Fibroblast of the aortic adventitia (primary cell): ENCODE measurements at places on chromosomes 2 and 18.

GRCh38 chr2:128970332-128971116, 651.9 kb upstream of the HS6ST1 start:
- DNase-seq, result no peak

DNA sequence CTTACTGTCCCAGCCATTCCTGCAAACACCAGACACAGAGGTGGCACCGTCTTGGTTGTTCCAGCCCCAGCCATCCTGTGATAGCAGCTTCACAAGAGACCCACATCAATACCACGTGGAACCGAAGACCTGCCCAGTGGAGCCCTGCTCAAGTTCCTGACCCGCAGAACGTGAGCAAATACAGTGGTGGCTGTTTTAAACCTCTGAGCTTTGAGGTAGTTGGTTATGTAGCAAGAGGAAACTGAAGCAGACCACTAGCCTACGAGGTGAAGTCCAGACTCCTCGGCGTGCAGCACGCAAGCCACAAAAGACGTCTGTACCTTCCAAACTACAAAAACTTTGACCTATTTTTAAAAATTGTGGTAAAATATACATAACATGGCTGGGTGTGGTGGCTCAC, 96.1 kb upstream of the ODC1 start:
- DNase-seq, result no peak

DNA sequence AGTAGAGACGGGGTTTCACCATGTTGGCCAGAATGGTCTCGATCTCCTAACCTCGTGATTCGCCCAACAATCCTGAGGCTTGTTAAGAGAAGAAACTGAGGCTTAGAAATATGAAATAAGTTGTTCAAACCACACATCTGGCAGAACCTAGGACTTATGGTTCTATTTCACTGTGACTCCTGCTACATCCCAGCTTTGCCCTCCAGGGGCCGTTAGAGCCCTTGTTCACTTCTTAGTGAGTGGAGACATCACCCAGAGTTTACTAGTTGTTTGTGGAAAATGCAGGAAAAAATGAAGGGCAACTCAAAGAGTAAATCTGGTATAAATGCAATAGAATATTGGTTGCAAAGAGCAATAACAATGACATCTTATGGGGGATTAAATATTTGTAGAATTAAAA, 43.9 kb downstream of the MARCHF4 start:
- DNase-seq, result peak; percentile 56

- DNase-seq, result no peak
These were observed 108.4 kb downstream of the MDH1 start for GRCh38 chr2:63697160-63697559.

GRCh38 chr2:6674381-6674780, 191.3 kb downstream of the CMPK2 start:
- no peak for DNase-seq

DNA sequence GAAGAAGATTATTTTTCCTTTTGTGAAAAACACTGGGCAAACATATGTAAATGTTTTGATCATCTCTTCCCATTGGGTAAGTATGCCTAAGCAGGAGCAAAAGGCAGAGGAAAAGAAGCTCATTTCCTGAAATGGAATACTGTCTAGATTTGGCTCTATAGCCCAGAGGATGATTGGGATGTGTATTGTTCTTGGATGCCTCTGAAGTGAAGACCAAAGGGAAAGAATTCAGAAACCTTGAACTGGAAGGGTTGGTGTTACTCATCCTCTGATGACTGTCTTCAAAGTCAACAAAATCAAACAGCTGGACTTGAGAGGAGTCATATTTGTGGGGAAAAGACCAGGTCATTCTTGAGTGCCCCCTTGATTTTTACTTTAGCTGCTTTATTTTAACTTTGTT, 112.6 kb upstream of the NT5C1B start:
- DNase-seq, result peak; percentile 51

GRCh38 chr18:5534845-5535244, 9.0 kb downstream of the EPB41L3 start:
- no peak for DNase-seq

DNA sequence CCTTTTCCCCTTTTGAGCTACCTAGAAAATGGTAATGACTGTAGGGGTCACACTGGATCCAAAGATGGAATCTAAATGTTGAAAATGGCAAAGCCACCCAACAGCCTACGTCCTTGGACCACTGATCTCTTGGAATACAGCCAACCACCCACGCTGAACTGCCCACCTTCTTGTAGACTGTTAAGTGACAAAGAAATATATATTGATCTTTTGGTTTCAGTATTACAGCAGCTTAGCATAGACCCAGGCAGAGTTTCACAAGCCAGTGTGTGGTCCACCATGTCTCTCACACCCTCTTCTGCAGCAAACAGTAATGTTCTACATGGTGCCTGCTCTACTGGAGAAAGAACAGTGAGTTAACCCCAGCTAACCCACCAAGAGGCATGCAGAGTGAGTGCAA, 20.2 kb downstream of the CACNB4 start:
- DNase-seq, result no peak

DNA sequence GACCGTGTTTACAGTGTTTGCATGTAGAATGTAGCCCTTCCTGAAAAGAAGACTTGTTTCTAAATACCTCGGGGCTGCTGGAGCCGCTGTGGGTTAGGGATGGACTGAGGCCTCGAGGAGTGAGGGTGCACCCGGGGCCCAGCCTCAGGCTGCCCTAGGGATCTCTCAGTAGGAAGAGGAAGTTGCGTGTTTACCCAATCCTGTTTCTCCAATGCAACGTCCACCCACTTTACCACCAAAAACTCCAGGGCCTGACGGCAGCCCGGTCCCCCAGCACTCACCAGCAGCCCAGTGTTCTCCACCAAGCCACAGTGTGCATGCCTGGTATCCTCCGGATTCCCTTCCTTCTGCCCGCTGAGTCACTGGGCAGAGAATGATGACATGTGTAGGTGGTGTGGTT, 255.8 kb downstream of the GLI2 start:
- DNase-seq, result no peak

- DNase-seq, result no peak
These were observed 786 bp downstream of the TET3 start for GRCh38 chr2:73985308-73986084.

- DNase-seq, result peak; percentile 61
These were observed 184.6 kb downstream of the CYP26B1 start for GRCh38 chr2:71962911-71963694.

- peak; percentile 45 for DNase-seq
These were observed 67.6 kb downstream of the KIAA2012 start for GRCh38 chr2:202140522-202141252.

- DNase-seq, result peak; percentile 31
These were observed 46.1 kb upstream of the PLB1 start for GRCh38 chr2:28449488-28450395.

GRCh38 chr18:41347057-41347456, 608.0 kb upstream of the PIK3C3 start:
- no peak for DNase-seq

DNA sequence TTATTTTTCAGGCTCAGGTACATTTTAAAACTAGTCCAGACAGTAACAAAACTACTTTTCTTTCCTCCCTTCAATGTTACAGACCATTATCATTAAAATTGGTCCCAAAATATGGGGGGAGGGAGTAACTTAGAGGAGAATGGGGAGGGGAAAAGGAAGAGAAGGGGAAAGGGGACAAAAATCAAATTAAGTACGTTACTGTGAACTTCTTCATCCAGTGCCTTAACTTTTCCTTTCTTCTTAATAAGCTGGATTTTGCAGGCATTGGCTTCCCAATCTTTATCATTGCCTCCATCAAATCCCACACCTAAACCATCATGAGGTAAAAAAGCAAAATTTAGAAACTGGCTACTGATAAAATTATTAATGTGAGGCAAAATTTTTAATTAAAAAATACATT, 17.2 kb downstream of the GFPT1 start:
- no peak for DNase-seq

- peak; percentile 42 for DNase-seq
These were observed 52.1 kb upstream of the EPB41L5 start for GRCh38 chr2:119960821-119961220.

- DNase-seq, result no peak
These were observed 57.1 kb downstream of the ST3GAL5 start for GRCh38 chr2:85831735-85832134.

GRCh38 chr2:123073956-123074355, 951.1 kb upstream of the CNTNAP5 start:
- no peak for DNase-seq

- no peak for DNase-seq
These were observed 23.8 kb downstream of the HK2 start for GRCh38 chr2:74857725-74858124.

GRCh38 chr2:134647607-134648256, 71.1 kb downstream of the TMEM163 start:
- DNase-seq, result no peak

GRCh38 chr2:96202152-96202854, 6.3 kb downstream of the STARD7 start:
- peak; percentile 13 for DNase-seq

GRCh38 chr2:216493334-216493685, 5.3 kb upstream of the RPL37A start:
- no peak for DNase-seq

DNA sequence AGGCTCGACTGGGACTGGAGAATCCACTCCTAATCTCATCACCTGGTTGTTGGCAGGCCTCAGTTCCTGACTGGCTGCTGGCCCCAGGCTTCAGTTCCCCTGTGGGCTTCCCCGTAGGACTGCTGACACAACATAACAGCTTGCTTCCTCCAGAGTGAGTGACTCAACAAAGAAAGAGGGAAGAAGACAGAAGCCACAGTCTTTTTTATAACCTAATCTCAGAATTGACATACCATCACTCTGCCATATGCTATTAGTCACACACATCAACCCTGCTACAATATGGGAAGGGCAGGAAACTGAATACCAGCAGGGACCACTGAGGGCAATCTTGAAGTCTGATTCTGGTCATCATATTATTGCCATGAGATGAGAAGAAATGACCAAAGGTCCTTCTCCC, 76.8 kb upstream of the SLC14A2 start:
- no peak for DNase-seq

DNA sequence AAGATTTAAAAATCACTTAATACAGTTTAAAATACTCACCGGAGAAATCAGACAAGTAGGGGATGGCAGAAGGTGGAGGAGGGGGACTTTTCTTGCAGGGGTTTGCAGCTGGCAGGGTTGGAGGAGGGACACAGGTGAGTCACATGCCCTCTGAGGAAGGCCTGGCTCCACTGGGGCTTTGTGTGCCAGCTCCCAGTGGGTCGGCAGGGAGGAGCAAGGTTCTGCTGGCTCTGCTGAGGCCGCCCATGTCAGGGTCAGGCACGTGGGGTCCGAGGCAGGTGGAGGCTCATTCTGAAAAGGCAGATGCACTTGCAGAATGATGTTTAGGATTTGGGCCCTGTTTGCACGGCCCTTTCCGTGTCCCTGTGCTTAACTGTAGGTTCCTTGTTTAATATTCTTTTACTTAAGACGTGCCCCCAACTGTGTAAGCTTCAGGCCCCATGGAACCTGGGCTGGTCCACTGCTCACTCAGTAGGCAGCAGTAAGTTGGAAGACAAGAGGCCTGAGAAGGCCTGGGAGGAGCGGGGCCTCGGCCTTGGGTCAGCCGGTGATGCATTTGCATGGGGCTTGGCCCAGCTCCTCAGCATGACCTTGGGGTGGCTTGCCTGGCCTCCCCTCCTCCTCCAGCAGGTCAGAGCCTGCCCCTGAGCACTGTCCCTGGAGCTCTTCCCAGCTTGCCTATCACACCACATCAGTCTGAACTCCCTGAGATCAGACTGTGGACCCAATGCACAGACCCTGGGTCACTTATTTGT, 141.0 kb downstream of the GLI2 start:
- DNase-seq, result no peak

DNA sequence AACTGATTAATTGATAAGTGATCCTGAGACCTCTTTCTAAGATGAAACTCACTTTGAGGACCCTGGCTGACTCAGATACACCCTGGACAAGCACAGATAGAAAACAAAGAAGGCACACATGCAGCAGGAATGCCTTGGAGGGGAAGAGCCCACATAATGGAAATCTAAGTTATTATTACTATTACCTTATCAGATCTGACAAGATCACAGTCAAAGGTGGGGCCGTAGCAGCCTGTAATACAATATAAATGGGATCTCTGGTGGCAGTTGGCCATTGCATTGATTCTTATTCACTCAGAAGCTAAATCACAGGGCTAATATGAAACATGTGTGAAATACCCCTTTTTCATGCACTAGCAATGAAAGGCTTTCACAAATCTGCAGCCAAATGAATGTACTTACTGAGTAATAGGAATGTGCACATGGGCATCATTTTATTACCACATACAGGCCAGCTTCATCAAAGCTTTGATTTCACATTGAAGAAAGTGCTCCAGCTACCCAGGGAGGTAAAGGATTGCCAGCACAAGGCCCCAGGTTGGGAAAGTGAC, 84.0 kb downstream of the ZBTB7C start:
- DNase-seq, result peak; percentile 15
